ENCODE measurements at places on chromosomes 11 and 22.

DNA sequence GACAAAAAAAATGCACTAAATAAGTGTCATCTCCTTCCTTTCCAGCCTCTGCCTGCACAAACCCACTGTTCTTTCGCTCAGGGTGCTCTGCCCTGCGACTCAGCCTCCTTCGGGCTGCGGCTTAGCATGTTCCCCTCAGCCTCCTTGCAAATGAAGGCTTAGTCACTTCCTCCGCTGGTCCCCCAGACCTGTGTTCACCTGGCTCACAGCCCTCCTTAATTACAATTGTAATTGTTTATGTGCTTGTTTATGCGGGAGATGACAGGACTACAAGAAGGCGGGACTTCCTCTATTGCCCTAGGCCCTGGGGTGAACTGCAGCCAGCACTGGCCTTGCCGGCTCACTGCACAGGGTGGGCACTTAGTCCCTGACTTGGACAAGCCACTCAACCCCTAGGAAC, 303.6 kb downstream of the KIRREL3 start:
- no peak for DNase-seq

- no peak for DNase-seq
Measured at GRCh38 chr22:49540084-49540912, 287.4 kb downstream of the BRD1 start.

DNA sequence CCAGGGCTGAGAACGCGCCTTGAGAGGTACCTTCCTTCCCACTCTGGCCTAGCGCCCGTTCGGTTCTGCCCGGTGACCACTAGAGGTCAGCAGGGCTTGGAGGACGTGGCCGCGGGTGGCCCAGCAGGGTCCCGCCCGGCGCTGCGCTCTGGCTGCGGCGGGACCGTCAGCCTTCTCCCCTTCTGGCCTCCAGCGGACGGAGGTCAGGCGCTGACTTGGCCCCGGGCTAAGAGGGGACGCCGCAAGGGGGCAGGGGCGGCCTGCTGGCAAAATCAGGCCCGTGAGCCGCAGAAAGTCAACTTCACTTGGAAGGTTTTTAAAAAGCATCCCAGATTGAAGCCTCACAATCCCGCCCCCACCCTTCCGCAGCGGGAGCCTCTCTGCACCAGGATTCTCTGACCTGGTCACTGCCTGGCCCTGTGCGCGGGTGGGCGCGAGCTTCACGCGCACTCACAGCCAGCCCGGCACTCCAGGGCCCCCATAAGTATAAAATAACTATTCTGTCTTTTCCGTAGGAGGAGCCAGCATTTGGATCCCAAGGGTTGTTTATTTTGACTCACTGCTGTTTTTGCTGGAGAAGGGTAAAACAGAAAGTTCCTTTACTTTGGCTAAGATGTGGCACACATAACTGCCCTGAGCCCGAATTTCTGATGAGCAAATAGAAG, 23.2 kb upstream of the ZBTB16 start:
- peak; percentile 64 for DNase-seq

DNA sequence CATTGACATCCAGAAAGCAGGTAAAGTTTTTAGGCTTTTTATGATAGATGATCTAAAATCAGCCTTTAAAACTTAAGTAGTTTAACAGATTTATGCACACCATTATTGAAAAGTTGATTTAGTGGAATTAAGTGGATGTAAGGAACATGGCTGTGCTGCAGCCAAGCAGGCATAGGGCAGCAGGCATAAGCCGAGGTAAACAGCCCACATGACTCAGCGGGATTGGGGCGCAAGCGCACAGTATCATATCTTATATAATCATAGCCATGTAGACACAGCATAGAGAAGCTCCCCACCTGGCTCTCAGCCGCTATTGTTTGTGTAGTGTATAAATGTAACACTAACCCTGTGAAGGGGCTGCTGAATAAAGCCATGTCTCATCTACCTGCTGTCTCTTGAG, 157.5 kb downstream of the WNT11 start:
- DNase-seq = peak; percentile 18

DNA sequence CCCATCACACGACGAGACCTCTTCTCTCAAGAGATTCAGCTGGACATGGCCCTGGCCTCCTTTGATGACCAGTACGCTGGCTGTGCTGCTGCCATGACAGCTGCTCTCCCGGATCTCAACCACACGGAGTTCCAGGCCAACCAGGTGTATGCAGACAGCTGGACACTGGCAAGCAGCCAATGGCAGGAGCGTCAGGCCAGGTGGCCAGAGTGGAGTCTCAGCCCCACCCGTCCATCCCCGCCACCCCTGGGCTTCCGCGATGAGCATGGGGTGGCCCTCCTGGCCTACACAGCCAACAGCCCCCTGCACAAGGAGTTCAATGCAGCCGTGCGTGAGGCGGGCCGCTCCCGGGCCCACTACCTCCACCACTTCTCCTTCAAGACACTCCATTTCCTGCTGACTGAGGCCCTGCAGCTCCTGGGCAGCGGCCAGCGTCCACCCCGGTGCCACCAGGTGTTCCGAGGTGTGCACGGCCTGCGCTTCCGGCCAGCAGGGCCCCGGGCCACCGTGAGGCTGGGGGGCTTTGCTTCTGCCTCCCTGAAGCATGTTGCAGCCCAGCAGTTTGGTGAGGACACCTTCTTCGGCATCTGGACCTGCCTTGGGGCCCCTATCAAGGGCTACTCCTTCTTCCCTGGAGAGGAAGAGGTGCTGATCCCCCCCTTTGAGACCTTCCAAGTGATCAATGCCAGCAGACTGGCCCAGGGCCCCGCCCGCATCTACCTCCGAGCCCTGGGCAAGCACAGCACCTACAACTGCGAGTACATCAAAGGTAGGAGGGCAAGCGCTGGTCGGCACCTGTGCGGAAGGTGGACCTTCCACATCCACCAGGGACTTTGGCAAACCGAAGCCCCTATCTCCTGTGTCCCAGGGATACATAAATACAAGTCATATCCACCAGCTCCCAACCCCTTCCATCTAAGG, 11.3 kb downstream of the CHRNA10 start:
- no peak for DNase-seq

DNA sequence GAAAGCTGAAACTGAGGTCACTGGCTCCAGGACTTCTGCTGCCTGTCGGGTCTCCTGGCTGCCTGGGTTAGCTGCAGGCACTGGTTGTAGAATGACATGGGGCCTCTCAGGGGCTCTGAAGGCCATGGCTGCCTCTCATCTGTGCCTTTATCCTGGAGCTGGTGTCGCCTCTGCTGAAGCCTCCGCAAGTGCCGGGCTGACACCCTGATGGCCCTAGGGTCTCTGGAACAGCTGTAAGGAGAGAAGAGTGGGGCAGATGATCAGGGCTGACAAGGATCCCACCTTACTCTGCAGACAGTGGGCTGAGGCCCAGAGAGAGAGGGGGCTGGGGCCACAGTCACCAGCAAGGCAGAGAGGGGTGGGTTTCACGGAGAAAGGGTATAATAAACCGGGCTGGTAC, 4.6 kb downstream of the PLA2G3 start:
- no peak for DNase-seq

- no peak for DNase-seq
Measured at GRCh38 chr11:134882141-134882540, 470.1 kb upstream of the B3GAT1 start.

GRCh38 chr11:91082255-91082654, 859.4 kb upstream of the CHORDC1 start:
- no peak for DNase-seq

DNA sequence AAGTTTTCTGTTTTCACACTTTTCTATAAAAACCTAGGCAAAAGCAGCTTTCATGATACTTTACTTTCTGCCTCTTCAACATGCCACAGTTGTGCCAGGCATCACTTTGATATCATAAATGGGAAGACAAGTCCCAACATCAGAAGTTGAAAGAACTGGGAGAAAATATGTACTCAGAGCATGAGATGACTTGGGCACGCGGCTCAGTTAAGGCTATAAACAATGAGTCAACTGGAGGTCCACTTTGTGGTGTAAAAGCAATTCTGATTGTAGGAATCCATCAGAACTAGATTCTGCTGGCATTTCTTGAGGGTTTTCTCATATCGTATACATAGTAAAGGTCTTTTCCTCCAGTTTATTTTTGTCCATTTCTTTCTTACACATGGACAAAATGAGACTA, 109.7 kb upstream of the USP47 start:
- no peak for DNase-seq

DNA sequence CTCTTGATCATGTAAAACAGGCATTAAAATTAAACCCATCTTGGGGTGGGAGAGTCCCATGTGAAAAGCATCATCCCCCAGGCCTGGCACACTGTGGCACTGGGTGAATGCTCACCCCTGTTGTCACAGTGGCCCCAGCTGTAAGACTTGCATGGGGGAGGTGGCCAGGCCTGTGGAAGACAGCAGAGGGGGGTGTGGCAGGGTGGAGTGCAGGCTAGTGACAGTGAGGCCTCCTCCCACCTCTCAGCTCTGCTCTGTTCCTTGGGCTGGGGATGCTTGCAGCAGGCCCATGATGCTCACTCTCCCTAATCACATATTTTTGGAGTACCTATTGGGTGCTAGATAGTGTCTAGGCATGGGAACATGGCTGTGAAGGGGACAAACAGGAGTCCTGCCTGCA, 10.1 kb upstream of the OSBPL5 start:
- DNase-seq = no peak

GRCh38 chr11:37914859-37915258, 1316.8 kb upstream of the RAG2 start:
- DNase-seq = peak; percentile 18

GRCh38 chr22:26734339-26735018, 77.1 kb downstream of the MIAT start:
- DNase-seq = no peak

DNA sequence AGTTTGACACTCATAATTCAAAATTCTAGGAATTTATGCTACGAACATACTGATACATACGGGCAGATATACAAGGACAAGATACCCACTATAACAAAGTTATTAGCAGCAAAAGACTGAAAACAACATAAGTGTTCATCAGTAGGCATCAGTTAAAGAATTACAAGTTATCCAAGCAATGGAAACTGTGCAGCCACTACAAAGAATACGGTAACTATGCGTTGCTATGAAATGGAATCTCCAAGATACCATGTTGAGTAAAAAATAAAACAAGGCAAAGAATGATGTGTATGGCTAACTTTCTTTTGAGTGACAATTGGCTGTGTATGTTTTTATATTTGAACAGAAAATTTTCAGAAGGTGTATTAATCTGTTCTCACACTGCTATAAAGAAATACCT, 151.7 kb downstream of the ADAMTS15 start:
- DNase-seq = no peak

DNA sequence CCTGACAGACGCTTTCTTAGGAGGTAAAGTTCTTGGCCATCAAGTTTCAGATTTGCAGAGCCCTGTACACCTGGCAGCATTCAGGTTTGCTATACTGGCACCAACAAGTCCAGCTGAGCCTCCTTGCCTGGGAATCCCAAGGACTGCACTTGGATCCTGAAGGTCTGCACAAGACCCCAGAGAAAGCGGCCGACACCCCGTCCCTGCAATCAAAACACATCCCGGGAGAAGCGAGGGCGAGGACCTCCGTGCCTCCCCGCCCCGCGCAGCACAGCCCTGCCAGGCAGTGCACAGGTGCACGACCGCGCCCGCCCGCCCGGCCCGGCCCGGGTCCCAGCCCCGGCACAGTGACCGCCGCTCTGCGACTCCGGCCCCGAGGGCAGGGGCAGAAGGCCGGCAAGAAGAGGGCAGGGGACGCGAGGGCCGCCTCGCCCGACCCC, 559 bp downstream of the MRTFA start:
- peak; percentile 26 for DNase-seq

DNA sequence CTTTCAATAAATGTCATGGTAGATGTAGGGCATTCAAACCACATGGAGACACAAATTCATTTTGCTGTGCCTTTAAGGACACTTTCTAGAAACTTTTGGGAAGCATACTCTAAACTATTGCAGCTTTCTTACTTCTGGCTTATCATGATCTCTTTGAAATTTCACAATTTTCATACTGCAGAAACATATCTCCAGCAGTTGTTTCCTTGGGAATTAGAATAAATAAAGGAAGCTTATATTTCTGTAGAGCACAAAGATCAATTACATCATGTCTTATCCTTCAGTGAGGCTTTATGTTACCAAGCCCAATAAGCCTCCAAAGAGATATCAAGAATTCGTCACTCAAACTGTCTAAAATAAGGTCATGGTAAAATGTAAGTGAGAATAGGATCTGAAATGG, 74.5 kb upstream of the RAB38 start:
- no peak for DNase-seq

Data from NCI-H82 (cell line).